ENCODE measurements at places on chromosomes 13 and 19.
A peak's percentile ranks its signal among the peaks of the same experiment; 100 is the strongest.

GRCh38 chr19:38813323-38813722, 578 bp upstream of the LGALS4 start:
- H3K4me3 ChIP-seq: no peak overlapping the region
- peaks cover 24% of the 10 kb centered on the region for H3K36me3 ChIP-seq
- no peak overlapping the region for H3K27ac ChIP-seq

GRCh38 chr13:102169471-102170015, 232.3 kb downstream of the FGF14 start:
- H3K4me3 ChIP-seq: no peak overlapping the region
- DNase-seq: no peak
- H3K36me3 ChIP-seq: no peaks in the 10 kb centered on the region
- H3K27me3 ChIP-seq: no peaks in the 10 kb centered on the region
- no peaks in the 10 kb centered on the region for H3K4me1 ChIP-seq

DNA sequence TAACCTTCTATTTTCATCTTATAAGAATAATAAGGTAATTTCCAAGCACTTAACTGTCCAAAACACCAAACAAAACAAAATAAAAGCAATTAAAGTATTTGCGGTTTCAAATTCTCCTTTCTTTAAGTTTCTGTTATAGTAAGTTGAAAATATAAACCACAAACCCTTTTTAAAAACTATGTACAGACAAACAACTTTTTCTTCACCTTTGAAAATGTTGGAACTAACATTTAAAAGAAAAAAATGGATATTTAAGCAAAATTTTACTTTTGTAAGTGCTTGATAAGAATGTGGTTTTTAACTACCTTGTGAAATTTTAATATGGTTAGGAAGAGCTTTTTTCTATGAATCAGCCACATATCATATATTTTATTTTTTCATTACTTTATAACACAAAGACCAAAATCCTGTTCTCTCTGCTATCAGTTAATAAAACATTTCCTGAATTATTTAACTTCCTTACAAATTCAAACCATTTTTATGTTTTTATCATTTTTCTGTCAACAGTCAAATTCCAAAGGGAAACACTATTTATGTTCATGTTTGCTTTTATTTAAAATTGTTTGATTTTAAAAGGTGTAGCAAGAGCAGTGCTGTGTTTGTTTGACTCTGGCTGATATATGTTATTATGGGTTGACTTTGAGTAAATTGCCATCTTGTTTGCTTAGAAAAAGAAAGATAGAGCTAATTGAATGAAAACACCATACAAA, 554.1 kb upstream of the KLHL1 start:
- no peak for DNase-seq
- H3K27ac ChIP-seq: no peak overlapping the region
- no peaks in the 10 kb centered on the region for H3K4me1 ChIP-seq
- no peaks in the 10 kb centered on the region for H3K36me3 ChIP-seq
- no peak overlapping the region for H3K4me3 ChIP-seq

- H3K36me3 ChIP-seq: peaks cover 33% of the 10 kb centered on the region
- H3K4me3 ChIP-seq: no peak overlapping the region
- H3K4me1 ChIP-seq: no peaks in the 10 kb centered on the region
- no peaks in the 10 kb centered on the region for H3K27me3 ChIP-seq
Observed at GRCh38 chr19:43584484-43584883, 8.9 kb downstream of the PINLYP start.

GRCh38 chr13:37919329-37919880, 49.8 kb upstream of the TRPC4 start:
- H3K27ac ChIP-seq: no peak overlapping the region
- no peak for DNase-seq
- H3K4me3 ChIP-seq: no peak overlapping the region
- no peaks in the 10 kb centered on the region for H3K36me3 ChIP-seq
- no peaks in the 10 kb centered on the region for H3K4me1 ChIP-seq

DNA sequence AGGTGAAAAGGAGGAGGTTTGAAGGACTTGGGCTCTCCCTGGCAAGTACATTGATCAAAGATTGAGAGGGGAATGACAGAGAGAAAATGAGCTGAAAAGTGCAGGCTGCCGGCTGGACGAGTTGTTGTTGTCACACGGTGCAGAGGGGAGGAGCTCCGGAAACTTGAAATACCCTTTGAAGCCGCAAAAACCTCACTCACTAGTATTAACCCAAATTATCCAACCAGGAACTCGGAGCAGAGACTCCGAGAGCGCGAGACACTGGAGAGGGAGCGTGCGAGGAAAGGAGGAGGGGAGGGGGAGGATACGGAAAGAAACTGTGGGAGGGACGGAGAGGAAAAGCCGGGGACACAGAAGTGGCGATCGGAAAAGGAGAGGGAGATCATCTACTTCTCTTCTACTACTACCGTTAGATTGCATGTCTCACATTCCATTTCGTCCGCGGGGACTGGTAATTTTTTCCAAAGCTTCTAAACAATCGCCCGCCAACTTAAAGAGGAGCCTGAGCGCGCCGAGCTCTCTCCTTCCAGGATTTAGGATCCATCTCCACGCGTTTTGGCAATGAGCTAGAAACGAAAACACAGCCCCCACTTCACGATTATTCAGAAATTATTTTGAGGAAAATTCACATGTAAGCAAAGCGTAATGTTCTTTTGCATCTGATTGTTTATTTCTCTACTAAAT, at the start of gene DACH1:
DACH1 (minus strand) TSS at position 74 of the 684 bp plus-strand sequence.
- peaks cover 24% of the 10 kb centered on the region for H3K27me3 ChIP-seq
- H3K27ac ChIP-seq: no peak within 1 kb of the TSS
- H3K4me3 ChIP-seq: peak within 1 kb of the TSS; percentile 28
- peaks cover 15% of the 10 kb centered on the region for H3K4me1 ChIP-seq

GRCh38 chr13:27636589-27637288, 15.0 kb downstream of the POLR1D start:
- no peak overlapping the region for H3K4me3 ChIP-seq
- H3K4me1 ChIP-seq: no peaks in the 10 kb centered on the region
- H3K27me3 ChIP-seq: no peaks in the 10 kb centered on the region
- H3K27ac ChIP-seq: no peak overlapping the region
- no peaks in the 10 kb centered on the region for H3K36me3 ChIP-seq
- no peak for DNase-seq

DNA sequence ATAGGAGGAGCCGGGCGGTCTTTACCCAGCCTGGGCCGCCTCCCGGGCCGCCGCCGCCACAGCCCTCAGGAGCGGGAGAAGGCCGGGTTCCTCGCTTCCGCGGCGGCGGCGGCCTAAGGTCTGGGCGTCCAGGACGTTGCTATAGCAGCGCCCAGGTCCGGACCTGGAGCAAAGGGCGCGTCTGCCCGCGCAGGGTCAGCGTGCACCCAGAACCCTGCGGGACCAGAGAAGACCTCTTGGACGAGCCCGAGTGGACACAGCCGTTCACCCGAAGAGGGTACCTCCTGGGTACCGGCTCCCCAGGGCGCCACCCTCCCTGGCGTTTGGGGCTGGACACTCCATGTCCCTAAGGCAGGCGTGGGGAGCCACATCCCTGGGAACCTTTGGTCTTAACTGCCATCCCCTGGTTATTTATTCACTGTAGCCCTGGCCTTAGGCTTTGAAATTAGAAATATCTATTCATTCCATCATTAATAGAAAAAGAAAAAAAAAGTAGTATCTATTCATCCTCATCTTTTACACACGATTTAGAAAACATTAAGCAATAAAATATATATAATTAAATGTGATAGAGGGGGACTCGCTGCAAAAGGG, 2.4 kb downstream of the DZIP1 start:
- H3K27me3 ChIP-seq: no peaks in the 10 kb centered on the region
- no peak for DNase-seq
- H3K4me1 ChIP-seq: peaks cover 10% of the 10 kb centered on the region

DNA sequence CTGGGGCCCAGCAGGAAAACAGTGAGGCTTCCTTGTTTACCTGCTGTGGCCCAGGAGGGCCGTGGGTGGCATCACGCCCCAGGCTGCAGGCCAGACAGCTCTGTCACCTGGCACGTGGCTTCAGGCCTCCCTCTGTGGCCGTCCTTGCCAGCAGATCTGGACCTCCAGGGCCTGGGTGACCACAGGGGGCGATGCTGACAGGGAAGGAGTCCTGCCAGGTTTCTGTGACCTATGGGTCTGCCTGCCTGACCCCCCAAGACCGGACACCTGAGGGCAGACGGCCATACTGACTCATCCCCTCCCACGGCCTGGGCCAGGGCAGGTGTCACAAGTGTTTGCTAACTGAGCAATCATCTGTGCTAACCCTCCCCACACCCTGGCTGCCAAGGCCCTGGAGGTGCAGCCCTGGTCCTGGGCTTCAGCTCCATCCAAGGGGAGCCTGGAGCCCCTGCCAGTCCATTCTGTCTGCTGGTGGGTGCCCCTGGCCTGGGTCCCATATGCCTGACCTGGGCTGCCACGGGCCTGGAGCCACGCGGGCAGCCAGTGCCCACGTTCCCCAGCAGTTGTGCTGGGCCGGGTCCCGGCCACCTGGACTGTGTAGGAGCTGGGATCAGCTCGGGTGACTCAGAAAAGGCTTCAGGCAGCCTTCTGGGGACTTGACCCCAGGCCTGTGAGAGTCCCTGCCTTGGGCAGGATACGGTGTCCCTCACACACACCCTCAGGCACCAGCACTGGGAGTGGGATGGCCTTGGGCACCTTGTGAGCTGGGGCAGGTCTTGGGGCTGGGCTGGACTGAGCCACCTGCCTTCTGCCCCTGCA, 3.7 kb downstream of the CDC34 start:
- H3K27me3 ChIP-seq: no peaks in the 10 kb centered on the region
- no peak overlapping the region for H3K4me3 ChIP-seq
- H3K36me3 ChIP-seq: peaks cover 39% of the 10 kb centered on the region
- peaks cover 22% of the 10 kb centered on the region for H3K4me1 ChIP-seq
- H3K27ac ChIP-seq: no peak overlapping the region
- DNase-seq: no peak

GRCh38 chr13:75225288-75226032, 256.5 kb downstream of the TBC1D4 start:
- H3K27me3 ChIP-seq: no peaks in the 10 kb centered on the region
- peaks cover 6% of the 10 kb centered on the region for H3K4me1 ChIP-seq
- H3K36me3 ChIP-seq: no peaks in the 10 kb centered on the region
- H3K4me3 ChIP-seq: no peak overlapping the region
- H3K27ac ChIP-seq: no peak overlapping the region

DNA sequence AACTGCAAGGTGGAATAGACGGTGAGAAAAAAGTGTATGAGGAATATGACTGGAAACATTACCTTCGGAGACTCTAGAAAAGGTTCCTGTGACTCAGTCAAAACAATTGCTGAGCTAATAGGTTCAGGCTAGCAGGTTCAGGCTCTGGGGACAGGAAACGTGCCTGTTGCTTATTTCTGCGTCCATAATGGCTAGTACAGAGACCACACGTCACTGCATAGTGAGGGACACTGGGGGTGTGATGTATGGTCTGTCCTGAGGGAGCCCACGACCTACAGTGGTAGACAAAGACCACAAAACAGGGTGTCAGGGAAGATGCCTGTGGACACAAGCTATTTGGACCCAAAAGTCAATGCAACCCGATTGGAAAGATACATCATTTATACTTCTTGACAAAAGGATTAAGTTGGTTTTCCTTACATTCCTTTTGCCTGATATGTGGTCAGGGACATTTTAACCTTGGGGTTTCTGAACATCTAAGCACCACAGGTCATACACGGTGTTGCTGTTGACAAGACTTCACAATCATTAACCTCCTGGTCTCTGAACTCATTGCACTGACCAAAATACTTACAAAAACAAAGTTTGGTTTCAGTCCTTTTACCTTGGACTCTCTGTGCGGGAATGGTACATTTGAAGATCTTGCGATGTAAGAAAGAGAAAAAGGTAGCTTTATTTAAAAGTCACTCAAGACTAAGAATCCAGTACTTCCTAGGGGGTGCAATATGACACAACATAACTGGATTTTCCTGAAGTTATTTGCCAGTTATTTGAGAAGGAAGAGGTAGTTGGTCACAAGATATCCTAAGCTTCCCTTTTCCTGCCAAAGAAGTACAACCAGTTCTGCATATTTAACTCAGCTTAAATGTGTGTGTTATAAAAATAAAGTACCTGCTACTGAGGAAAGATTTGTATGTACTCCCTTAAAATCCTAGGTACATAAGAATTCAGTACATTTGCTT, 20.0 kb downstream of the CRYL1 start:
- H3K36me3 ChIP-seq: no peaks in the 10 kb centered on the region
- no peak for DNase-seq
- no peaks in the 10 kb centered on the region for H3K27me3 ChIP-seq
- H3K4me3 ChIP-seq: no peak overlapping the region

DNA sequence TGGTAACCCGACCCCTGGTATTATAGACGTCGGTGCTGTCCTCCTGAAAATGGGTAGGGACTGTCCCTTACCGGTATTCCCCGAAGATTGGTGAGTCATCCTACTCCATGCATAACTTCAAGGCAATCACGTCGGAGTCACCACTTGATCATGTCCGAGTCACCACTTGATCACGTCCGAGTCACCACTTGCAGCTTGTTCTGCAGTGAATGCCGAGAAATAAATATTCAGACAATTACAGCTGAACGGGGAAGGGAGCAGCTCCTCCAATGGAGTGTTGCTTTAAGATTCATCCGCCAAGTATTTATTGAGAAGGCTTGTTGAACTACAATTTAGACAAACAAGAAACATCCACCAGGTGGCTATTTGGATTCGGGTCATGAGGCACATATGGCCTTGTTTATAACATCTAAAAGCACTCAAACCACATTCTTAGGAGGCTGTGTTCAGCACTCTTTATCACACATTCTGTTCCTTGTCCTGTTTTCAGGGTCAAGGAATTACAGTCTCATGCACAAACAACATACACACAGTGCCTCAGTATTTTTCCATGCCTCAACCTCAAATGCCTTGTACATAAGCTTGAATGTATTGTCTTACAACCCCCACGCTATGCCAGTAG, 43.1 kb downstream of the ZNF726 start:
- no peak overlapping the region for H3K27ac ChIP-seq
- no peaks in the 10 kb centered on the region for H3K27me3 ChIP-seq
- no peaks in the 10 kb centered on the region for H3K4me1 ChIP-seq
- H3K4me3 ChIP-seq: no peak overlapping the region
- no peaks in the 10 kb centered on the region for H3K36me3 ChIP-seq

GRCh38 chr13:36382030-36382429, 35.8 kb upstream of the SPART start:
- H3K27me3 ChIP-seq: no peaks in the 10 kb centered on the region
- no peaks in the 10 kb centered on the region for H3K36me3 ChIP-seq
- no peak overlapping the region for H3K4me3 ChIP-seq
- H3K4me1 ChIP-seq: no peaks in the 10 kb centered on the region
- H3K27ac ChIP-seq: no peak overlapping the region

All from SJSA1 (cell line).